ENCODE measurements at places on chromosomes 7 and 10. TPM values are rescaled to one million over a fixed set of nuclear protein-coding genes. Genes with fewer than 3 reads are reported as not detected.

NME8 gene
- not detected for total RNA-seq

GRCh38 chr7:18144166-18144565 is 116.5 kb upstream of the PRPS1L1 start:
- H3K4me1 ChIP-seq: peaks cover 3% of the 10 kb centered on the region
- no peak overlapping the region for H3K27ac ChIP-seq
- H3K27me3 ChIP-seq: peaks cover 6% of the 10 kb centered on the region
- H3K4me3 ChIP-seq: no peak overlapping the region
- H3K36me3 ChIP-seq: no peaks in the 10 kb centered on the region

CYP3A5 gene
- total RNA-seq: not detected

GRCh38 chr10:100998183-100998990 is 1.2 kb upstream of the LZTS2 start:
- H3K27me3 ChIP-seq: no peaks in the 10 kb centered on the region
- H3K4me3 ChIP-seq: peak overlapping the region; percentile 71
- H3K27ac ChIP-seq: peak overlapping the region; percentile 94
- no peaks in the 10 kb centered on the region for H3K36me3 ChIP-seq
- H3K4me1 ChIP-seq: peaks cover 39% of the 10 kb centered on the region

DNA sequence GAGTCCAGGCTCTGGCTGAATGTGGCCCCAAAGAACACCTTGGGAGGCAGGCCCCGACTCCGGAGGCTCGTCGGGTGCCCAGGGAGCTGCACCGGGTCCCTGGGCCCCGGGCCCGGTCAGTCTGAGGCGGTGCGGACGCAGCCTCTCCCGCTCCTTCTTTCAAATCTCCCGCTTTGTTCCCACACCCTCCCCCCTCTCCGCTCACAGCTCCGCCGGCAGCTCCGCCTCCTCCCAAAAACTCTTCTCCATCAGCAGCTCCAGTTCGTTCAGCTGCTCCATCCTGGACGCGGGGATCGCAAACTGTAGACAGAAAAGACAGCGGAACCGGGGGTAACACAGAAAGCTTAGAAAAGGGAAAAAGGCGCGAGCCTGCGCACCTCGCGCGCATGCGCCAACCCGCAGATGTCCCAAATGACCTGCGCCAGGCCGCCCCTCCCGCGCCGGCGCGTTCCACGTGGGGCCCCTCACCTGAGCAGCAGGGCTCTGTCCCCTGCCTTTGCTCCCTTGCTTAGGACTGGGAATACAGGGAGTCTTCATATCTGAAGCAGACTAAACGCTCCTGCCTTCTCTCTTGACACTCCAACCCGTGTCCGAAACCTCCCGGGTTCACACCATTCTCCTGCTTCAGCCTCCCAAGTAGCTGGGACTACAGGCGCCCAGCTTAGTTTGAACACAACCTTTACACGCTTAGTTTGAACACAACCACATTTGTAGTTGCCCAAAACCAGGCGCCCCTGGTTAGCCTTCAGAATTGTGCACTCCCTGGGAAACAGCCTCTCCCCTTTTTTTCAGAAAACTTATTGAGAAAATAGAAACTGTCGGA is at the start of gene DNA2:
TSS of gene DNA2 (minus strand) at position 388 of the 823 bp plus-strand sequence. CDS start at position 279, 109 bp downstream.
- no peak for DNase-seq
- no peaks in the 10 kb centered on the region for H3K36me3 ChIP-seq
- H3K27me3 ChIP-seq: no peaks in the 10 kb centered on the region

GRCh38 chr7:85215098-85215497 is 28.2 kb upstream of the SEMA3D start:
- no peak for DNase-seq
- H3K27me3 ChIP-seq: no peaks in the 10 kb centered on the region
- no peak overlapping the region for H3K27ac ChIP-seq
- no peaks in the 10 kb centered on the region for H3K36me3 ChIP-seq

DMBT1 gene
- 0.17 TPM for total RNA-seq

DNA sequence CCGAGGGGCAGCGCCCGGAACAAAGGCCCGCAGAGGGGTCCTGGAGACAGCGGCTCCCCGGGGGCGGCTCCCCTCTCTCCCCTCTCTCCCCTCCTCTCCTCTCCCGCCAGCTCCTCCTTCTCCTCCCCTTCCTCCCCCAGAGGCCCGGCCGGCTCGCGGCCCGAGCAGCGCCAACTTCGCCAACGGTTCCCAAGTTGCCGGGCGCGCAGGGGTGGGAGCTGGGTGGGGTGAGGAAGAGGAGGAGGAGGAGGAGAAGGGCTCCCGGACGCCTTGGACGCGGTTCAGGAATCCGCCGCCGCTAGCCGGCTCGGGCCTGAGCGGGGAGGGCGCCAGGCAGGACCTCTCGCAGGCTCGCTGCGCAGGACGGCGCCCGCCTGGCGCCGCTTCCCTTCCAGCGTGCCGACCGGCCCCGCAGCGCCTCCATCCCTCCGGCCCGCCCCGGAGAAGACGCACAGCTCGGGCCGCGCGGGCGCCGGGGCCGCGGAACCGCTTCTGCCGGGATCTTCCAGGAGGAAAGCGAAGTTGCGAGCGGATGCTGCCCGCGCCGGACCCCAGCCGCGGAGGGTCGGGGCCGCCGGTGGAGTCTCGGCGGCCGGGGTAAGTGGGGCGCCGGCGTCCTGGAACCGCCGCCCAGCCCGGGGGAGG is at the start of gene CHST3:
TSS of gene CHST3 (plus strand) at position 298 of the 645 bp plus-strand sequence. CDS start 41,448 bp downstream, outside the sequence.
- H3K4me3 ChIP-seq: peak within 1 kb of the TSS; percentile 99
- no peak for DNase-seq
- H3K4me1 ChIP-seq: peaks cover 52% of the 10 kb centered on the region
- peaks cover 4% of the 10 kb centered on the region for H3K36me3 ChIP-seq
- H3K27me3 ChIP-seq: no peaks in the 10 kb centered on the region

DNA sequence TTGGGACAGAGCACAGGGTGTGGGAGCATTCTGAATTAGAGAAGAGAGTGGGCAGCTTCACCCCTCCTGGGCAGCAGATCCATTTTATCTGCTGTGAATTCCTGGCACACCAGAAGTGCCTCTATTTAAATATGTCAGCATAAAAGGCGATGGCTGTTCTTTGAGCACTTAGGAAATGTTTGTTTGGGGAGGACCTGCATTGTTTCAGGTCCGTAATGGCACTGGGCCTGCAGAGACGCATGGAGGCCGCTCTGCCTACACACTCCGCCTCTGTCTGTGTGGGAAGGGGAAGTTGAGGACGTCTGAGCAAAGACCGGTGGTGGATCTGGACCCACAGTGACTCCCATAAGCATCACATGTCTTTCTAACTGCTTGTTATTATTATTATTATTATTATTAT is 253.2 kb downstream of the CAMK1D start:
- H3K36me3 ChIP-seq: peaks cover 5% of the 10 kb centered on the region
- peaks cover 12% of the 10 kb centered on the region for H3K4me1 ChIP-seq
- no peaks in the 10 kb centered on the region for H3K27me3 ChIP-seq
- DNase-seq: no peak

TMEM26 gene
- 1.9 TPM for total RNA-seq

GRCh38 chr7:68744036-68744435 is 854.2 kb upstream of the AUTS2 start:
- no peak overlapping the region for H3K4me3 ChIP-seq
- H3K27ac ChIP-seq: no peak overlapping the region
- no peaks in the 10 kb centered on the region for H3K4me1 ChIP-seq

NUPR2 gene
- not detected for total RNA-seq

- peaks cover 2% of the 10 kb centered on the region for H3K27me3 ChIP-seq
- H3K4me1 ChIP-seq: no peaks in the 10 kb centered on the region
- H3K36me3 ChIP-seq: no peaks in the 10 kb centered on the region
- no peak overlapping the region for H3K4me3 ChIP-seq
- no peak overlapping the region for H3K27ac ChIP-seq
- no peak for DNase-seq
These were observed 7.7 kb downstream of the PON1 start for GRCh38 chr7:95316588-95316987.

SLC39A12 gene
- not detected for total RNA-seq

DNA sequence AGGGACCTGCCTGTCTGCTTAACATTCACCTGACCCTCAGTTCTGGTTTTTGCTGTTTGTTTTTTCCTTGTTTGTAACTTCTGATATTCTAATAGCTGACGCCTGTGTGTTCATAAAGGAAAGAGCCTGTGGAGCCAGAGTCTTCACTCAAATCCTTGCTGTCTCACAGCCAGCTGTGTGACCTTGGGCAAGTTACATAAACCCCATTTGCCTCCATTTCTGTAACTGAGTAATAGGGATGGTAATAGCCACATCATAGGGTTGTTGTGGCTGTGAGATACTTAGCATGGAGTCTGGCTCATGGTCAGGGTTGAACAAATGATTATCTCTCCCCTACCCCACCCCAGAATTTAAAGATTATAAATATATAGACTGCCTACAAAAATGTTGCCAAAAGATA is 27.0 kb downstream of the WBP1L start:
- no peak for DNase-seq
- peaks cover 75% of the 10 kb centered on the region for H3K4me1 ChIP-seq
- H3K27ac ChIP-seq: peak overlapping the region; percentile 56
- no peak overlapping the region for H3K4me3 ChIP-seq
- no peaks in the 10 kb centered on the region for H3K27me3 ChIP-seq
- H3K36me3 ChIP-seq: peaks cover 6% of the 10 kb centered on the region

- peaks cover 3% of the 10 kb centered on the region for H3K27me3 ChIP-seq
- no peak for DNase-seq
- no peaks in the 10 kb centered on the region for H3K4me1 ChIP-seq
- H3K27ac ChIP-seq: no peak overlapping the region
- H3K4me3 ChIP-seq: no peak overlapping the region
These were observed 136.3 kb downstream of the DNAJB6 start for GRCh38 chr7:157473051-157473569.

DNA sequence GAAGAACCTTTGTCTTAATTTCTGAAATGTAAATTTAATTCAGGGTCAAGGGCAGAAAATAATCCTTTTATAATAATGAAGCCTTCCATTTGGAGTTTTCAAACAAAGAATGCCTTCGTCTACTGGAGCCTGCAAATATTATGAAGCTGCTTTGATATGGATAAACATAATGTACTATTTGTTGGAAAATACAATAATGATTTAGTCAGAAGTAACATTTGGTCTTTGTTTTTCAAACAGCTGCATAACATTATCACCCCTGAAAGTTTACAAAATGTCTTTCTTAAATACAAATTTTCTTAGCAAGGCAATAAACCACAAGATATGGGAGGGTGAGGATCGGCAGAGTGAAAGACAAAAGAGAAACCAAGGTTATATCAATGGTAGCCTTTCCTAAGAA is 41.5 kb downstream of the TMEM26 start:
- peaks cover 3% of the 10 kb centered on the region for H3K36me3 ChIP-seq
- DNase-seq: no peak
- peaks cover 14% of the 10 kb centered on the region for H3K27me3 ChIP-seq
- H3K4me3 ChIP-seq: no peak overlapping the region

DNA sequence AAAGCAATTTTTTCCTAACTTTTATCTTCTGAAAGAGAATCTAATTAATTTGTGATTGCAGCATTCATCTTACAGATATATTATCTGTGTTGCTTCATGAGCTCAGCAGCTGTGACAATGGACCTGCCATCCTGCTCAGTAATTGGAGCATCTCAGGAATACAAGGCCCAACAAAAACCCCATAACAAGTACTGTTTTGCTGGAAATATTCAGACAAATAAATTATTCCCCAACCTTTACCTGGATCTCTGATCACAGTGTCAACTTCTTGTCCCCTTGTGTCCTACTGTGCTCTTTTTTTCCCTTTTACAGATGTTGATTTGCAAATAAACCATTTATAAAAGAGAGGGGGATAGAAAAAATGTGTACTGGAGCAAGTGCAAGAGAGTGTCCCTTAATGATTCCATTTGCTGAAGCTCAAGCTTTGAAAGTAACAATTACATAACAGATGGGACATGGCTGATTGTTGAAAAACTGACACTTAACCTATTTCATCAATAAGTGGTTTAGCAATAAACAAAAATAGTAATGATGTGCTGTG is 1063.4 kb upstream of the GHITM start:
- DNase-seq: no peak
- peaks cover 2% of the 10 kb centered on the region for H3K27me3 ChIP-seq
- H3K27ac ChIP-seq: no peak overlapping the region
- peaks cover 5% of the 10 kb centered on the region for H3K4me1 ChIP-seq

GRCh38 chr10:33229949-33230267 is 104.6 kb downstream of the NRP1 start:
- no peak for DNase-seq
- peaks cover 20% of the 10 kb centered on the region for H3K36me3 ChIP-seq
- peak overlapping the region; percentile 60 for H3K27ac ChIP-seq
- H3K4me1 ChIP-seq: peaks cover 46% of the 10 kb centered on the region
- H3K4me3 ChIP-seq: no peak overlapping the region

GRCh38 chr7:131066635-131067034 is 261.0 kb upstream of the MKLN1 start:
- H3K27ac ChIP-seq: no peak overlapping the region
- H3K4me1 ChIP-seq: peaks cover 7% of the 10 kb centered on the region
- no peaks in the 10 kb centered on the region for H3K36me3 ChIP-seq
- H3K27me3 ChIP-seq: no peaks in the 10 kb centered on the region
- no peak for DNase-seq
- no peak overlapping the region for H3K4me3 ChIP-seq

ZMYND11 gene
- total RNA-seq: 73.6 TPM
